Activated T-helper 1 cell treated with anti-CD3 and anti-CD28 coated beads, Interleukin-12 subunit alpha, Interleukin-12 subunit beta, Interleukin-2, Interleukin-4 antibody, amounts not matched to agents 30 ng/mL and 10 ng/mL and 1 ng/mL, durations not matched to agents 14 hours and 24 hours and 36 hours (primary cell): ENCODE measurements at places on chromosomes 12 and 14.

DNA sequence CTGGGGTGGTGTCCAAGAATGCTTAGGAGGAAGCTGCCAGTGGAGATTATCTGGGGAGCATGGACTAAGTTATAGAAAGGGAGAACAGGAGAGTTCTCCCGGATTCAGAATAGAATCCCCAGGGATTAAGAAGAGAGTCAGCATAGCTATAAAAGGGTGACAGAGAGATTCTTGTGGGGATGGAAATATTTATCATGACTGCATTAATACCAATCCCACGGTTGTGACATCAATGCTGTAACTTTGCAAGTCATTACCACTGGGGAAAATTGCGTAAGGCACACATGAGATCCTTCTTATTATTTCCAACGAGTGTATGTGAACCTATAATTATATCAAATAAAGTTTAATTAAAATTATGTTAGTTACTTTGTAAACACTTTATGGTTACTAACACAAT lies 447.9 kb upstream of the TMEM132C start:
- DNase-seq = no peak

GRCh38 chr14:64705381-64706118 lies 1.3 kb downstream of the PLEKHG3 start:
- DNase-seq = no peak

GRCh38 chr14:85533861-85534291 lies 3.9 kb downstream of the FLRT2 start:
- no peak for DNase-seq

DNA sequence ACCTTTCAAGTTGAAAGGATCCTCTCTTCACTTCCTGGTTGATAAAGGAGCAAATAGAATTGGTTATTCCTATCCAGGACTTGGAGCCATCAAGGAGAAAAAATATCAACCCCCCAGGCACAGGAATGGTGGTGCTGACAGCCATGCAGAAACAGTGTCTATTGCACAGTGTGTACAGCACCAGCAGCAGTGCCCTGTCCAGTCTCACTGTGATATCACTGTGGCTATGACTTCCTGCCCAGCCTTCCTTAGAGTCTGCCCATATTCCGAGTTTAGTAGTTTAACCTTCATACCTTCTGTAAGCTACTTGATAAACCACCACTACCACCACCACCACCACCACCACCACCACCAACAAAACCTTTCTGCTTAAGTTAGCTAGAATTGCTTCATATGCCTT lies 45.1 kb upstream of the FERMT2 start:
- DNase-seq = no peak

DNA sequence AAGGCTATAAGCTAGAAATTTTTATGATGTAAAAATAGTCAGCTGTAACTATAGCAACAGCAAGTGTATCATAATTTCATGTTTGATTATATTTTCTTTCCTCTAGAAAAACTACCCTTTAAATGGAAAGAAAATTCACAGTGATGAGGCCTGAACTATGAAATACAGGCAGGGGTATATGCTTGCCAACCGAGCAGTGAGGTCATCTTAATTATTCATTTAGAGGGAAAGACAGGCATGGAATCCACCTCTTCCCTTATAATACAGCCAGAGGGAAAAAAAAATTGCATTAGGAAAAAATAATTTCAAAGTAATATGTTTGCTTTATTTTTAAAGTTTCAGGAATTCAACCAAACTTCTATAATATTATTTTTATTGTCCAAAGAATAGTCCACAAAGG lies 139.8 kb downstream of the EPS8 start:
- no peak for DNase-seq

DNA sequence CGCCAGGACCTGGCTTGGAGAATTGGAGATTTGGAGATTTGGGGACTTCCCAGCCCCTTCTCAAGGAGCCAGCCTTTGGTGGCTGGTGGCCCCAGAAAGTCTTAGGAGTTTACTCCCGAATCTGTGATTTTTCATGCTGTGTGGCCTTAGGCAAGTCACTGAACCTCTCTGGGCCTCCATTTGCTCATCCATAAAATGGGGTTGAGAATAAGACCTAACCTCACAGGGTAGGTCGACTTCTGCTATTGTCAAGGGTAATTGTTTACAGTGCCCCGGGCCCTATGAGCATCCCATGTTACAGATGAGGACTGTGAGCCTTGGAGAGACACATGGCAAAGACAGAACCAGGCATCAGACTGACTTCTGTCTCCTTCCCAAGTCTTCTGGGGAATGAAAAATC lies 16.2 kb upstream of the TMEM119 start:
- DNase-seq = no peak

DNA sequence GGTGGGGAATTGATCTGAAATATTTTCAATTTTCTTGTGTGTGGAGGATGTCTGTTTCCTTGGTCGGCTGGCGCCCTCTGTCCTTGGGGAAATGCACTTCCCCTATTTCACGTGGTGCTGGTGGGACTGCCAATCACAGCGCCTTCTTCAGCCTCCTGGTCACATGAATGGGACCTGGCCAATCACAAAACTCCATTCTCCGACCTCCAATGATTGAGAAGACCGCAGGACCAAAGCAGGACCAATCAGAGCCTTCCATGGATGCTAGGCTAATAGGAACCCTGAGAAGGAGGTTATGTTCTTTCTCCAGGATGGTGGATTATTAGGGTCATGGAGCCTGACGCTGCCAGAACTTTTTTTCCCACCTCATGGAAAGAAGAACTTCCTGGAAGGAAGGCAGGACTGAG lies 188.7 kb downstream of the TTC8 start:
- no peak for DNase-seq

DNA sequence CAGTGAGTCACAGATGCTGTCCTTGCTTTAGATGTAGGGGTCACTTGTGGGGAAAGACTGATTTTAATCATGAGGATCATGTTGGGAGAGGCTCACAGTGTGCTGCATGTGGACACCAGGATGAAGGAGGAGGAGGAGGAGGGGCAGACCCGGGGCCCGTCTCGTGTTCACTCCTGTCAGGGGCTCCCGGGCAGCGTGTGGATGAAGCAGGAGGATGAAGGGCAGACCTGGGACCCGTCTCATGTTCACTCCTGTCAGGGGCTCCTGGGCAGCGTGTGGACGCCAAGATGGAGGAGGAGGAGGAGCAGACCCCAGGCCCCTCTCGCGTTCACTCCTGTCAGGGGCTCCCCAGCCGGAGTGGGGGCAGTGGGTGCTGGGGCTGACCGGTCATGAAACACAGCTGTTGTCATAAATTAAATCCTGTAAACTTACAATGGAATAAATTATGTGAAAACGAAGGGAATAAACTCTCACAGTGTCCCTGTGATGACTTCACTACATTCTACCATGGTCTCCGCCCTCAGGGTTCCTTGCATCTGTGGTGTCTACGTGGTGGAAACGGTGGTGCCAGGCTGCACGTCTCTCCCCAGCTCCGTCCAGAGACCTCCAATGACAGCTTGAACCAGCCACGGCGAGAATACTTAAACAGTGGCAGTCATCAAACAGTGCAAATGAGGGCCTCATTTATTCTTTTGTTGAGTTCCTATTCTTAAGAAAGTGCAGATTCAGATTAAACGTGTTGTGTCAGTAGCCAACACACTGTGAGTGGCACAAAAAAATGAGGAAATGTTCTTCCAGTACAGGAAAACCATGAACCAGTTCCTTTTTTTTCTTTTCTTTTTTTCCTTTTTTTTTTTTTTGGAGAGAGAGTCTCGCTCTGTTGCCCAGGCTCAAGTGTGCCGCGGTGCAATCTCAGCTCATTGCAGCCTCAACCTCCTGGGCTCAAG lies 37.7 kb upstream of the SFSWAP start:
- no peak for DNase-seq

DNA sequence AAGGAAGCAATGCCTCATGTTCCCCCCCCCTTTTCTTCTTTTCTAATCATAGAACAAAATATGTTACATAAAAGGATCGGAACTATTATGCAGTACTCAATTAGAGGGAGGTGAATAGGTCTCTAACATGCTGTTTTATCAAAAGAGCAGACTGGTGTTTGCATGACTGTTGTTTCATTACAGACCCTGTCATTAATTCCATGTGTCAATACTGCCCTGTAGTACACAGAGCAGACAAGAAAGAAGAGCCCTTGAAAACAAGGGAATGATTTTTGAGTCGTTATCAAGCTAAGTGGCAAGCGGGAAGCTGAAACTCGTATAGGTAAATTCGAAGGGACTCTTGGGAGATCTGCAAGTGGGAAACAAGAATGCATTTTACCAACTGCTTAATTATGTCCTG lies 76.9 kb upstream of the TMEM263 start:
- no peak for DNase-seq

GRCh38 chr12:53754633-53755264 lies 3.0 kb upstream of the CISTR start:
- no peak for DNase-seq

DNA sequence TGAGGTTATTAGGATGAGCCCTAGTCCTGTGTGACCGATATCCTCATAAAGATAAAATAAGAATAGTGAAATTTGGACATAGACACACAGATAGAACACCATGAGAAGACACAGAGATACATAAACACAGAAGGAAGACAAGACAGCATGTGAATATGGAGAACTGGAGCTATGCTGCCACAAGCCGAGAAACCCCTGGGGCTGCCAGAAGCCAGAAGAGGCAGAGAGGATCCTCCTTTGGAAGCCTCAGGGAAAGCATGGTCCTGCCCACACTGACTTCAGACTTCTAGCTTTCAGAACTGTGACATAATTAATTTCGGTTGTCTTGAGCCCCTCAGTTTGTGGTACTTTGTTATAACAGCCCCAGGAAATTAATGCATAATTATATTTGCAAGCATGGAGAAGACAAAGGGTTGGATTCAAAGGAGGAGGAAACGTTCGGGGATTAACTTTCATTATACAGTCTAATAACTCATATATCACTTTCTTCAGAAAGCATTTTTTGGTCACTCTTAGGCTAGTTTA lies 1501.8 kb upstream of the FLRT2 start:
- no peak for DNase-seq

DNA sequence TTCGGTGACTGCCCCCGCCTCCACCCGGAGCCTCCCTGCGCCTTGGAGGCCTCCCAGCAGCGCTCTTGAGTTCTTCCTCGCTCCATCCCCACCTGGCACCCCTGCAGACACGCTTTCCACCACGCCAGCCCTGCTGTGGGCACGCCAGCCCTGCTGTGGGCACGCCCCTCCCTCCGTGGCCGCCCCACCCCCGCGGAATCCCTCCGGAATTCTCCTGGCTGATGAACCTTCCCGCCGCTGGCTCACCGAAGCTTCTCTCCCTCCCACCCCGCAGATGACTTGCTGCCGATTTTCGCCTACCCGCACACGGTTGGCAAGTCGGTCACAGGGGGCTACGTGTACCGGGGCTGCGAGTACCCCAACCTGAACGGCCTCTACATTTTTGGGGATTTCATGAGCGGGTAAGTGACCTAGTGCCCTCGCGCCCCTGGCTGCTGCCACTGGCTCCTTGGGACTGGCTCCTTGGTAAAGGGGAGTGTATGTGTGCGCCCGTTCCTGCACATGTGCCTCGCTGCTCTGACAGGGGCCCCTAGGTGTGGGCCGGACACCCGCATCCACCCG lies 15.2 kb downstream of the HHIPL1 start:
- no peak for DNase-seq

DNA sequence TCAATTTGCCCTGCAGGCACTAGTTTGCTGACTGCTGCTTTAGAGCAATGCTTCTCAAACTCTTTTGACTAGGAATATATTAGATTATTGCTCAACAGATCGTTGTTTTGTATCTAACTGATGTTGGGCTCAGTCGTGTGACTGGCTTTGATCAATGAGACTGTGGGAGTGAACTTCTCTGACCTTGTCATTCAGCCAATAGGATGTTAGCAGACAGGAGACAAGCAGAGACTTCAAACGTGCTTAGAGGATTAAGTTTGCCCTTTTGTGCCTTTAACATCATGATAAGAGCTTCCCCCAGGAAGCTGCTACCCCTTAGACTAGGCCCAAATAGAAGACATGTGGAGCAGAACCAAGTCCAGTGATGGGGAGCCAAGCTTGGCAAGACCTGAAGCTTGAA lies 76.7 kb upstream of the ELK3 start:
- DNase-seq = no peak

DNA sequence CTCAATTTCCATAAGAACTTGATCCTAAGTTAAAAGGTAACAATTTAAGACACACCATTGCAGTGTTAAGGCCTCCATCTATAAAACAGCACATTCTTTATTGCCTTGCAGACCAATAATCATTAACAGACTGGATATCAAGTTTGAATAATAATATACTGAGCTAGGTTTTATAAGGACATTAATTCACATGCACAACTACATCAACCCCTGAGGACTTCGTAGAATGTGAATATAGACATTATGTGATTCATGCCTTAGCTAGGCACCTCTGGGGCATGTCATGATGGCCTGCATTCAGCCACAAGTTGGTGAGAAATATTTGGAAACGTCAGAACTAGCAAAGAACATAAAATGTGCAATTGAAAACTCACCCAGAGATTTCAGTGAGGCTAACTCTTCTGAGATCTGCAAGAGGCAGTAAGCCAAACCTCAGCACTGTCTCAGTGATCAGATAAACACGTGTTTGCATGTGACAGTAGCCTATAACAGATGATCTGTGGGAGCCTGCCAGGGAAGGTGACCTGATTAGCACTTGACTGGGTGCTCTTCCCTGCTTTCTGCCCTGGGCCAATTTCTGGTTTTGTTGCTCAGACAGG lies 492.2 kb downstream of the FLRT2 start:
- DNase-seq = no peak

DNA sequence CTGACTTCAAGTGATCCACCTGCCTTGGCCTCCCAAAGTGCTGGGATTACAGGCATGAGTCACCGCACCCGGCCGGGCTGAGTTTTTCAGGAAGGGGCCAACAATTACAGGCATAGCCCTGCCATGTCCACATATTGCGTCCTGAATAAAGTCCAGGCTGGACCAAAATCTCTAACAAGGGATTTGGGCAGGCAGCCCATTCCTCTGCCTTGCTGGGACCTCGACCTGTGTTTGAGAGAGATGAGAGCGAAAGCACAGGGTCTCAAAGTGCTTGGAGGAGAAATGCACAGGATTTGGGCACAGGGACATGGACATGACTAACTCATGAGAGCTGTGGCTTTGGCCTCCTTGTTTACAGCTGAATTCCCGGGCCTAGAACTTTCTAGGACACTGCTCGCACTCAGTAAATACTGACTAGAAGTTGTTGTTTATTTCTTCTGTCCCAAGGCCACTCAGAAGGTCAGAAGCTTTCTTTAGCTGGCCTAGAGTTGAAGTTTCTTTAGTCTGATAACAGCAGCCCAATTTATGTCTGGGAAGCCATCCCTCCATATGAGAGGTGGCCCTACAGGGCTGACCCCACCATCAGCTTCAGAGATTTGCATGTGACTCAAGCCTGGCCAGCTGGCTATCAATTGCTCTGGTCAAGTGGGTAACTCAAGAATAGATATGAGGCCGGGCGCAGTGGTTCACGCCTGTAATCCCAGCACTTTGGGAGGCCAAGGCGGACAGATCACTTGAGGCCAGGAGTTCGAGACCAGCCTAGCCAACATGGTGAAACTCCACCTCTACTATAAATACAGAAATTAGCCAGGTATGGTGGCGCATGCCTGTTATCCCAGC lies 11.7 kb downstream of the CAMKK2 start:
- DNase-seq = no peak
